GM19239 (cell line): ENCODE measurements at places on chromosomes 6 and 20.

- no peak for DNase-seq
These were observed 5.9 kb upstream of the SLCO4A1 start for GRCh38 chr20:62636446-62636845.

DNA sequence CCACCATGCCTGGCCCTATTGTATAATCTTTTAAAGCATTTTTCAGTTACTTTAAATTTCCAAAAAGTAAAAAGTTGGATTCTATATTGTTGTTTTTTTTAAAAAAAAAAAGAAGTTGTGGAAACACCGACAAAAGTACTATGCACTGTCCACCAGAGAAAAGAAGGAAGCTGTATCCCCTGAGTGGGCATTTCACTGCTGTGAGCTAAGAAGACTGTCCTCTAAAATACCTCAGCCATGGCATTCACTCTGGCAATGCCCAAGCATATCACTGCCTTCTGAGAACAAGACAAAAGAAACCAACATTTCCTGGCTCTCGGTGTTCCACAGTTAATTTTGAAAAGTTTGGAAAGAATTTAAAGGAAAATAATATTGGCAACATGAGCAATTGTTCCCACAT is 117.8 kb downstream of the IPCEF1 start:
- DNase-seq: no peak

GRCh38 chr6:162970246-162970645 is 242.5 kb downstream of the PACRG start:
- DNase-seq: no peak

DNA sequence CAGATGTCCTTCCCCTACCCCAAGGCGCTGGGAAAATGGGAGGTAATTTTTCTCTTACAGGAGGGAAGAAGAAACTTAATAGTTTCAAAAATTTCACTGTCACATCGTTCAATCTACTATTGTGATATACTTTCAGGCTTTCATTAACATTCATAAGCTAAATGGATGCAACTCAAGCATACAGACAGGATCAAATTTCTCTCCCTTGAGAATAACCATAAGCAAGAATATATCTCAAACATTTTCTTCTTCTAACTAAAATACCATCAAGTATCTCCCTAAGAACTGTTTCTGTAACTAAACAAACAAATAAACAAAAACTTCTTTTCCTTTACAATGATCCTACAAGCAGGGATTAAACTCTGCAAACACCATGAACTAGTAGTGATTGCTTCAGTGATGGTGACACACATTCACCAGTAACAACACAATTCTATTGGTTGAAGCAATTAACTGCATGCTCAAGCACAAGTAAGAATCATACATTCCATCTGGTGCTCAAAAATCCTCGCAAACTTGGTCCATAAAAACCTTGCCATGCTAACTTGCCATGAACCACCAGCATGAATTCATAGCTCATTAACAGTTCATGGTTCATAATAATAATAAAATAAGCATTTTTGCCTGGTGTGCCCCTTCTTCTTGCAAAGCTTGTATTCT is 183.8 kb downstream of the PTPRK start:
- no peak for DNase-seq

GRCh38 chr20:18254615-18255014 is 33.7 kb upstream of the ZNF133 start:
- no peak for DNase-seq

- no peak for DNase-seq
These were observed 102.3 kb downstream of the HIVEP2 start for GRCh38 chr6:142842418-142843261.

GRCh38 chr6:27312950-27313271 is 838 bp upstream of the POM121L2 start:
- no peak for DNase-seq
